CD4-positive, alpha-beta T cell treated with Interleukin-15 for 4 hours (primary cell): ENCODE measurements at places on chromosomes 13 and 19.

DNA sequence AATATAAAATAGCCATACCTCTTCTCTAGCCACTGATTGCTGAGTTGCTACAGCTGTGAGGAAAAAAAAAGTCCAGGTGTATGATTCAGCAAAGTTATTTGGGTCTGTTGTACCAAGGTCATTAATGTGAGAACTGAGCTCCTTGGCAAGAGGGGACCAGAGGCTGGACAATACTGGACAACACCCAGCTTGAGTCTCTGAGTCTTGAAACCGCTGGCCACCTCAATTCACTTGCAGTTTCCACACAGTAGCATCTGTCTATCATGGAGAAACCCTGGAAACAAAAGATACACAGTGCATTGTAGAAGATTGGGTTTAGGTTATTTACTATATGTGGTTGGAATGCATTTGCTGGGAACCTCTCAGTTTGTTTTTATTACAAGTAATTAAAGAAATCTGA lies 60.4 kb downstream of the WDFY2 start:
- DNase-seq = peak; percentile 31

- no peak for DNase-seq
These were observed 616.3 kb downstream of the UQCRFS1 start for GRCh38 chr19:28596561-28597071.

GRCh38 chr19:33503030-33503429 lies 18.6 kb downstream of the PEPD start:
- no peak for DNase-seq

DNA sequence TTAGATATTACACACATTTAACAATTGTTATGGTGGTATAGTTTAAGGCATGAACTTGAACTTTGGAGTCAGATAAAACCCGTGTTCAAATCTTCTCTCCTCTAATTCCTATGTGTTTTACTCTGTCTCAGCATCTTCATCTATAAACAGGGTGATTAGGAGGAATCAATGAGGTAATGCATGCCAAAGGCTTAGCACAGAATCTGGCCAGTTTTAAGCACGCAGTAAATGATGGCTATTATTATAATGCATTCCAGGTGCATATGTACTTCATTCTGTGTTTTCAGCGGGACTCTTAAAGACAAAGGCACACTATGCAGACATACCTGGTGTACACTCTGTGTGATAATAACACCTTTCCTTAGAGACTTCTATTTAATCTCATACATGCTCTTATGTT lies 88.0 kb upstream of the FRY start:
- DNase-seq = no peak

- DNase-seq = peak; percentile 18
These were observed 12.9 kb downstream of the N4BP2L1 start for GRCh38 chr13:32415019-32415418.

- no peak for DNase-seq
These were observed 12.4 kb downstream of the MAST3 start for GRCh38 chr19:18109733-18110608.

DNA sequence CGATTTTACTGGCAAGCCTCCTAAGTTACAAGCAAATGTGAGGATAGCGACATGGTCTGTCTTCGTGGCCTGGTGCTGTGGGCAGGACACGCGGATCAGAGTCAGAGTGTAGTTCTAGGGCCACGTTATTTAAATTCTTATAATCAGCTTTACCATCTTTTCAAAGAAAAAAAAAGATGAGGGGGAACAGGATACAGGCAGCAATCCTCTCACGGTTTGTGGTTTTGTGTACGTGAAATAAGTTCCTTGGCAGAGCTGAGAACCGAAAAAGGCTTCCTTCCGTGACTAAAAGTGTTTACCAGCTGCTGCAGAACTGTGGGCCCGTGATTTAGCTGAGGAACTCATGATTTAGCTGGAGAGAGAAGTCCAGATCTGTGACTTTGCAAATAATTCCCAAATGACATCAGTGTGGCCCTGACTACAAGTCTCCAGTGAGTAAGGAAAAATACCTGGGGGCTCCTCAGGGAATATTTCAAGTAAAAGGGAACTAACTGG lies 27.2 kb downstream of the RCBTB2 start:
- peak; percentile 76 for DNase-seq

DNA sequence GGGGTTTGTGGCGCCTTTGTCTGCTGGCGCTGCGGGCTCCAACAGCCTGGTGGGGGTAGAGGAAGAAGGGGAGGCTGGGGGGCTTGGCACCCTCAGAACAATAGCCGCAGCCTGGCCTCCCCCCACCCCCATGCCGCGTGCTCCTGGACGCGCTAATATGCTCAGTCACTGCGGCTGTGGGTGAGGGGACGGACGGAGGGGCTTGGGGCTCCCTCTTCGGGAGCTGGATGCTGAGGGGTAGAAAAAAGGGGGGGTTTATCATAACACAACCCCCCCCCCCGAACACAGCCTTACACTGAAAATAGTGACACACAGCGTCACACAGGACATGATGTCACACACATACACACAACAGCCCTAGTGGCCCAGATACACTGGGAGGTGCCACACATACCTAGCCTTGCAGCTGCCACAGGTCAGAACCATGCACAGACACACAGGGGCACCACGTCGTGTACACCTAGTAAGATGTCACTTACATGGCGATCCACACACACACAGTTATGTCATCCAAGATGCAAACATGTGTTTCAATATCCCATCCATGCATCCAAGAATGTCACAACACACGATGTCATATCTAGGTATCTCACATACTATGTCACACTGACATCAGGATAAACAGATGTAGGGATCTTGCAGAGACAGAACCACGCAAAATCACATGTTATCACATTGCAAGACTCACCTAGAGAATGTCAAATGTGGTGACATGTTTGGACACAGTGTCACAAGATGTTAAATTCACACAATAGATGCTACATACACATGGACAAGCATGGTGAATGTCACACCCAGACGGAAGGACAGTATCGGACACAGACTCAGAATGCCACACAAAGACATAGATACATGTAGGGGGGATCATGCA lies 806 bp downstream of the MAST1 start:
- DNase-seq = no peak

GRCh38 chr19:2997720-2998119 lies 20.4 kb downstream of the TLE6 start:
- no peak for DNase-seq

DNA sequence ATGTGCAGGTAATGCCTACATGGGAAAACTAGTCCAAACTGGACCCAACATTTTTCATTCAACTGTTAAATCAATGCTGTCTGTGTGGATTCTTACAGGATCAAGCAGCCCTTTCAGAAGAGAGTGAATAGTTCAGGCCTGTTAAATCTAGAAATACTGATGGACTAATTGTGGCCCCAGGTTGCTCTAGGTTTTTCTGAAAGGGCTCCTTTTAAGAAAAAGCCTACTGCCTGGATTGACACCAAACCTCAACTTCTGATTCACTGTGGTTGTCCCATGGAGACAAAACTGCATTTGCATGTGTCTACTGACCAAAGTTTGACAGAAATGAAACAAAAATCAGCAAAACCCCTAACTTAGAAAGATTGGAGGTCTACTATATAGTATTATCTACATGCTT lies 437.0 kb downstream of the KLF12 start:
- no peak for DNase-seq
